Right atrium auricular region (tissue), 2 donors: ENCODE measurements at places on chromosomes 3 and 15. TPM values are rescaled to one million over a fixed set of nuclear protein-coding genes. Genes with fewer than 3 reads are reported as not detected.
A peak's percentile ranks its signal among the peaks of the same experiment; 100 is the strongest.

- no peak for DNase-seq
Observed at GRCh38 chr15:77985031-77985930, 92.2 kb downstream of the TBC1D2B start.

Gene RTP1
- not detected for total RNA-seq

- no peak for DNase-seq
Observed at GRCh38 chr3:161025911-161026310, 79.2 kb downstream of the B3GALNT1 start.

GRCh38 chr15:31337352-31338031 lies 10.9 kb downstream of the KLF13 start:
- no peak for DNase-seq

DNA sequence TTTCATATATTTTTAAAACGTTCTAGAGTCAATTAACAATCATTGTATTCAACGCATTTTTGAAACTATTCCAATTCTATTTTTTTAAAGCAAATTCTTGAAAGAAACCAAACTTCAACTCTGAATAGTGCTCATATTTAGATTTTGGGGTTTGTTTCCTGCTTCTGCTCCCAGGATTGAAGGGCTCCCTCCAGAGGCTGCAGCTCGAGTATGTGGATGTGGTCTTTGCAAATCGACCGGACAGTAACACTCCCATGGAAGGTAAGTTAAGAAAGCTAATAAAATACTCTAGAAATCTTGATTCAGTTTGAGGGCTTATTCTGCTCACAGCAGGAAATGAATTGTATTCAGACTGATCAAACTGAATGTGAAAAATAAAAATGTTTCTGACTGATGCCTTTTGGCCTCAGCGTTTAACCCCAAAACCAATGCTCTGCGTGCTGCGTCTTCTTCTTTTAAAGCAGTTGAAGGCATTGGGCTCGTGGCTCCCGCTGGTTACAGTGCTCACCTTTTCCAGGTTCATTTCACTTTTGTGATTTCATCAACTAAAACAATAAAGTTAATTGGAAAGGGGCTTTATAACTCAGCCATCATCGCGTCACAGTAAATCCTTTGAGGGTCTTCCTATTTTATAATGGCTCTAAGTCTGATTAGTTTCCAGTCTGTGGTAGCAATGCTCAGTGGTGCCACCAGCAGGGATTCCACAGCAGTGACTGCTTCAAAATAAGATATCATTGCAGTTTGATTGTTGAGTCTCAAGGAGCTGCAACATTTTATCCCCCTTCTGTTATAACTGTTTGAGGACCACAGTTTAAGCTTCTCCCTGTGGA lies 80.1 kb downstream of the SSR3 start:
- no peak for DNase-seq

GRCh38 chr3:53080612-53081205 lies 34.8 kb upstream of the SFMBT1 start:
- no peak for DNase-seq

- no peak for DNase-seq
Observed at GRCh38 chr3:141349711-141350110, 18.6 kb upstream of the ZBTB38 start.

- DNase-seq: no peak
Observed at GRCh38 chr3:193997228-193998122, 138.5 kb upstream of the HES1 start.

DNA sequence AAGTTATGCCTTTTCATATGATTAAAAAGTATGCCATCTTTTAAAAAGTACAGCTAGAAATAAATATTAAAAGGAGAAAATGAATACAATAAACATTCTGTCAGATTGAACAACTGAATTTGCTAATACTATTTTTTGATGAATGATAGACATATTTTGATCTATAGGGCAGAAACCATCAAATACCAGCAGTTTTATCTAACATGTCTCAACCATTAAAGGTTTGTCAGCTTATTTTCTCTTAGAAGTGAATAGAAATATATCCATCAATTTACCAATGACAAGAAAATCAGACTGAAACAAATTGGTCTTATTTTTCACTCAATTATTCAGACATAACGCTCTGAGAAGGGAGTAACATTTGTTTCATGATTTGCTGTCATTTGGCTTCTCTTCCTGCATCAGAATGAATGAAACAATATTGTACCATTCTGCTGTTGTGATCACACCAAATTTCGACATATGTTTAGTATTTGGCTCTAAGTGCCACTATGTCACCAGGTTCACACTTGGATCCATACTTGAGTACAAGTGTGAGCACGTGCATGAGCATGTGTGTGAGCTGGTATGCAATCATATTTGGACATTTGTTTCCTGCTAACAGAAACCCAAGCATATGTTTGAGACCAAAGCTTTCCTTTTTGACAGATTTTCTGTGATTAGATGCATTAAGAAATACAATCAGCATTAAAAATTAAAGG lies 86.5 kb downstream of the THRB start:
- DNase-seq: no peak

GRCh38 chr3:30341851-30342250 lies 264.6 kb upstream of the TGFBR2 start:
- no peak for DNase-seq

DNA sequence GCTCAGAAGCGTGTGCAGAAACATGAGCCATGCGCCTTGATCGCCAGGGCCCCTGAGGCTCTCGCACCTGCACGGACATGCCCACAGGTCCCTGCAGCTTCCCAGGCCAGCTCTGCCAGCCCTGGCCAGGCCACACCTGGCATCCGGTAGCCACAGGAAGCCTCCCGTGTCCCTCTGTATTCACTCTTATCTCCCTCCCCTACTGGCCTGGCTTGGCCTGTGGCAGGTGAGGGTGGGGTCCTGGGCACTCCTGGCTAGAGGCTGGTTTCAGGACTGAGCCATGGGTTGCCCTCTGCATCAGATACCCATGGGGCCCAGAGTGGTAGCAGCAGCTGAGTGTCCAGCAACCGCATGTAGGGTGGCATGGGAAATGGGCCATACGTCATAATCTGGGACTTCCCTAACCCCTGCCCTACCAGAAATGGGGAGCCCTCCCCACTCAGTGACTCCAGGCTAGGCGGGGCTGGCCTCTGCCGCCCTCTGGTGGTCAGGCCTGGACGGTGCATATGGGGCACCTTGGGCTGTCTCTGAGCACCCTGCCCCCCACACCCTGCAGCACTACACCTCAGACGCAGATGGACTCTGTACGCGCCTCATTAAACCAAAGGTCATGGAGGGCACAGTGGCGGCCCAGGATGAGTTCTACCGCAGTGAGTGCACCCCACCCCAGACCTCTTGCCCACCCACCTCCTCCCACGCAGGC lies 12.6 kb upstream of the LMAN1L start:
- peak; percentile 83 for DNase-seq

Gene GPR149
- not detected for total RNA-seq

DNA sequence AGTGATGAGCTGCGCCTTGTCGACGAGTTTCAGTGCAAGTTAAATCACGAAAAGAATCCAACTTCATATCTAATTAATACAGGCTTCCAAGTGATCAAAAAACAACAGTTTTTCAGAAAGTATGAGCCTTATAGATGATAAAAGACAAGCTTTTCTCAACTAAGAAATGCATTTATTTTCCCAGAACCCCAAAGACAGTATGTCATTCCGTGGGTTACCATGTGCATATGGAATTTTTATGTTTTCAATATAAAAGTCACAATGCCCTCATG lies 442.8 kb downstream of the MAGI1 start:
- DNase-seq: no peak

DNA sequence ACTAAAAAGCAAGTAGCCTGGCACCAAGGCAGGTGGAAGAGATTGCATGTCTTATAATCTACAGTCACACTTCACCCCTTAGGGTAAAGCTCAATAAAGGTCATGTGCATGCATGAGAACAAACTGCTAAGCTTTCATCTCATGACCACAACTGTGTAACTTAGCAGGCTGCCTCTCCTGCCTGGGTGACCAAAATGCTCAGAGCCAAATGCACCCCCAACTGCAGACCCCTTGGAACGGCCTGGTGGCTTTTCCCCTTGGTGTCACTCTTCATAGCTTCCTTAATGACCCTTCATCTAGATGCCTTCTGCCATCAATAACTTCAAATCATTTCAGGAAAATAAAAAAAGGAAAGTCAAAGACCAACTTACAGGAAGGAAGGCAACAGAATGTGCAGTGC lies 88.1 kb downstream of the ADAMTS17 start:
- no peak for DNase-seq

DNA sequence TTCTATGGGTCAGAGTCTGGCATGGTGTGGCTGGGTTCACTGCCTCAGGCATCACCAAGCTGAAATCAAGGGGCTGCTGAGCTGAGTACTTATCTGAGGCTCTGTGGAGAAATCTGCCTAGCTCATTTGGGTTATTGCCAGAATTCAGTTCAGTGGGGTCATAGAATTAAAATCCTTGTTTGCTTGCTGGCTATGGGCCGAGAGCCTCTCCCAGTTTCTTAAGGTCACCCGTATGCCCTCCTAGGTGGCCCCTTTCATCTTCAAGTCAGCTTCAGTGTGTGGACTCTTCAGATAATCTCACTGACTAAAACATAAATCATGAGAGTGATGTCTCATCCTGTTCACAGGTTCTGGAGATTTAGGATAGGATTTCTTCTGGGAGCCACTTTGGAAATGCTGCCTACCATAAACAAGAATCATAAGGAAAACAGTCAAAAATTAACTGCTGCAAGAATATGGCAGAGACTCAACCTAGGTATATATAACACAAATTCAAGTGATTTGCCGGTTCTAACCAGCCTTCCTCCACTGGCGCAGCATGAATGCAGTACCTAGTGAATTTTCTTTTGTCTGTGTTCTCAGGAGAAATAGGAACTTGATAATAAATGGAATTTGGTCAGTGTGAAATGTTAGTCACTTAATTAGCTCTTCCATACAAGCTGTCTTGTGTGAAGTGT lies 5.3 kb downstream of the CP start:
- no peak for DNase-seq

DNA sequence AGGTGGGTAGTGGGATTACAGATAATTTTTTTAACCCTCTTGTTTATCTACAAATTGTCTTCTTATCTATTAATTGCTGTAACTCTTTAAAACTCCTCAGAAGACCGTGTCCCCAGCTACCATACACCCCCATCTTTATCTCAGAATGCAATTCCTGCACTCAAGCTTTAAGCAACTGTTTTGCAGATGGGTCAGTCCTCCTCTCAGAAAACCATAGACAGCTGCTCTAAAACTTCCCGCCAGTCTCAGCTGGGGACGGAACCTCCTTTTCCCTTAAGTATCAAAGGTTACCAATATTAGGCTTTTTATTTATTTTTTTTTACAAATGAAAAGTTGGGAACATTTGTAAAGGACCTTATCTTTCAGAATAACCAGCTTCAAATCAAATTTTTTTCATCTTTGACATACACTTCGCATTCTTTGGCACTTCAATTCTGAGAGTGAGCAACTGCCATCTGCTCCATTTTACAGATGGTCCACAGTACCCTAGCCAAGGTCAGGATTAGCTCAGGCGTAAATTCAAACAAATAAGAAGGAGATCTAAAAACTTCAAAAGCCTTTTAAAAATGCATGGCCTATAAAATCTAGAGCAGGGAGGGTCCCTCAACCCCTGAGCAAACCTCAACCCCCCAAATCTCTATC lies 1.3 kb downstream of the GATM start:
- no peak for DNase-seq

GRCh38 chr3:2540115-2540514 lies 441.4 kb downstream of the CNTN4 start:
- DNase-seq: no peak

- no peak for DNase-seq
Observed at GRCh38 chr3:147428754-147429153, 19.6 kb downstream of the ZIC1 start.

Gene SYNPR
- 8.3 TPM for total RNA-seq

- no peak for DNase-seq
Observed at GRCh38 chr3:125032100-125032643, 23.6 kb downstream of the HEG1 start.

DNA sequence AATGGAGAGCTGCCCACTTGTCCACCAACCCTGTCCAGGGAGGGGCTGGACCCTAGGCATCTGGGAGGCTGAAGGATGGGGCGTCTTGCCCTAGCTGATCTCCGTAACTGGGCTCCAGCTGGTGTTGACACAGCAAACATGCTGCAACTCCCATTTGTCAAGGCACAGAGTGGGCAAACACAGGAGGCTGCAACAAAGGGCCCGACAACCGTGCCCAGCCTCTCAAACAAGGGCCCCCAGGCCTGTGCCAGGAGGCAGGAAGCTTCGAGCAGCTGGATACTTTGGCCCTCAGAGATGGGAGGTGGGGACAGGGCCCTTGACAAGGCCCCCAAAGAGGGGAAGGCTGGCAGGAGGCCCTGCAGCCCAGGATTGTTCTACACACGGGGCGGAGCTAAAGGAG lies 64.2 kb upstream of the TMEM115 start:
- no peak for DNase-seq
